ENCODE measurements at places on chromosomes 13 and 19. TPM values are rescaled to one million over a fixed set of nuclear protein-coding genes. Genes with fewer than 3 reads are reported as not detected.

Gene OVOL3
- total RNA-seq, result not detected

Gene THAP8
- total RNA-seq, result 0.76 TPM

Gene ZNF382
- total RNA-seq, result 6.2 TPM

Gene ZNF761
- 8.4 TPM for total RNA-seq

Gene WDR88
- total RNA-seq, result not detected

Gene LILRA2
- total RNA-seq, result not detected

Gene KASH5
- 0.27 TPM for total RNA-seq

Gene RFPL4AL1
- total RNA-seq, result not detected

Gene FAAP24
- total RNA-seq, result 6.1 TPM

Gene PGLYRP2
- not detected for total RNA-seq

Gene CGB2
- total RNA-seq, result not detected

Gene GPATCH1
- total RNA-seq, result 13.0 TPM

Gene SRRM5
- total RNA-seq, result 0.25 TPM

Gene KLHL1
- total RNA-seq, result not detected

Measured in activated T-cell treated with anti-CD3 and anti-CD28 coated beads, Interleukin-2, amount 50 U/mL, for 4 hours (primary cell).